ENCODE measurements at places on chromosomes 12 and 14.

DNA sequence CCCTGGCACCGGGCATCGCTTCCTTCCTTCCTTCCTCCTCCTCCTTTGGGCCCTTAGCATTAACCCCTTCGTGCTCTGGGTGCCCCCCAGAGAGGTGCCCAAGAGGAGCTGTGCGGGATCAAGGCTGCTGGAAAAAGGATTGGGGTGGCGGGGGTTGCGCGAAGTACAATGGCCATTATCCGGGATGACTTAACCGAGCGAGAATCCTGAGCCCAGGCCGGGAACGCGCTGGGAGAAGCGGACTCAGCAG lies 2.8 kb downstream of the DHH start:
- DNase-seq: no peak

DNA sequence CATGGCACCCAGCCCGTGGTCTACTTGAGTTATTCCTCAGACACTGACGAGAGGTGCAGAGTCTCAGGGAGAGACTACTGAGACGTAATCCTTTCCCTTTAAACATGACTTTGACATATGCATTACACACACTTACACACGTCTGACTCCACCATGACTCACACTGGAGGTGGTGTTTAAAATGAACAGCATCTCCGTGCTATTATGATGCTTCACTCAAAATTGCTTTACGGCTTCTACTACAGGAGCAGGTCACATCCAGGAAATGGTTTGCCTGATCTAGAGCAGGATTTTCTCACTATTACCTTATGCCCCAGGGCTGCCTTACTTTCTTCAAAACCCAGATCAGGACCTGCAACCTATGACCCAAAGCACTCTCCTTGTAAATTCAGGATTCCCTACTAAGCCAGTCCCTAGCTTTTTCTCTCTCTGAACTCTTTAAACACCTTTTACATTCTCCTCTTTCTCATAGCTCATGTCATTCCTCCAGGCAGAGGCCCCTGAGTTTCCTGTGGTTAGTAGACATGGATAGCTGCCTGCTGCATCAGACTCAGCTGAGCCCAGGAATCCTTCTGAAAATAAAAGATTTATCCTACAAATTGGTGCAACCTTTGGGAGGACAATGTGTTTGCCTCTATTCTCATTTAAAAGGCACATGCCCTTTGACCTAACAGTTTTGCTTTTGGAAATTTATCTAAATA lies 31.2 kb downstream of the TMCC3 start:
- no peak for DNase-seq

DNA sequence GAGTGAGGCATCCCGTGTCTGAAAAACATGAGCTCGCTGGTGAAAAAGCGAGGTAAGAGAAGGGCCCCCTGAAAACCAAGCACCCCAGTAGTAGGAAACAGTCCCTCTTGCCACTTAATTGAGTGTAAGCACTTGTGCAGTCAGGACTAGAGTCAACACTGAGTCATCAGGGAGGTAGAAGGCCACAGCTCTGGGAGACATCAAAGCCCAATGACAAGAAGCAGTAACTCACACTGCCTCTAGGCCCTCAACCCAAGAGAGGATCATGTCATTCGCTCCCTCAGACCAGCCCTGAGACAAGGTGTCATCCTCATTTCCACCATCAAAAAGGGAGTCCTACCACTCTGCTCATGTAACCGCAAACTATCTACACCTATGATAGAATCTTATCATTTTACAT lies 17.8 kb downstream of the POMT2 start:
- no peak for DNase-seq

GRCh38 chr12:69689638-69690037 lies 9.5 kb downstream of the BEST3 start:
- no peak for DNase-seq

DNA sequence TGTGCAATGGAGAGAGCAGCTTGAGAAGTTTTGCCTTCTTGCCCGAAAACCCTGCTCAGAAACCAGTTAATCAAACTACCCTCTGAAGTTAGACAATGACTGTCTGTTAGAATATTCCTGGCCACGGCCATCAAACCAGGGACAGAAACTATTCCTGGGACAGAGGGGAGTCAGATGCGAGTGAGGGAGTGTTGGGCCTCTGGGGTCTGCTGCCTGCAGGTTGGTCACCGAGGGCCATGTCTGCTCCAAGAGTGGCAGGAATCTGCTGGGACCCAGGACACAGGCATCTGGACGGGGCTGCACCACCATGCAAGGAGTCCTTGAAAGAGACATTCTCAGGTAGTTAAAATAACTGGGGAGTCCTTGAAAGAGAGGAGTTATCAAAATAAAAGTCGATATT lies 16.9 kb upstream of the EIF2B2 start:
- no peak for DNase-seq

DNA sequence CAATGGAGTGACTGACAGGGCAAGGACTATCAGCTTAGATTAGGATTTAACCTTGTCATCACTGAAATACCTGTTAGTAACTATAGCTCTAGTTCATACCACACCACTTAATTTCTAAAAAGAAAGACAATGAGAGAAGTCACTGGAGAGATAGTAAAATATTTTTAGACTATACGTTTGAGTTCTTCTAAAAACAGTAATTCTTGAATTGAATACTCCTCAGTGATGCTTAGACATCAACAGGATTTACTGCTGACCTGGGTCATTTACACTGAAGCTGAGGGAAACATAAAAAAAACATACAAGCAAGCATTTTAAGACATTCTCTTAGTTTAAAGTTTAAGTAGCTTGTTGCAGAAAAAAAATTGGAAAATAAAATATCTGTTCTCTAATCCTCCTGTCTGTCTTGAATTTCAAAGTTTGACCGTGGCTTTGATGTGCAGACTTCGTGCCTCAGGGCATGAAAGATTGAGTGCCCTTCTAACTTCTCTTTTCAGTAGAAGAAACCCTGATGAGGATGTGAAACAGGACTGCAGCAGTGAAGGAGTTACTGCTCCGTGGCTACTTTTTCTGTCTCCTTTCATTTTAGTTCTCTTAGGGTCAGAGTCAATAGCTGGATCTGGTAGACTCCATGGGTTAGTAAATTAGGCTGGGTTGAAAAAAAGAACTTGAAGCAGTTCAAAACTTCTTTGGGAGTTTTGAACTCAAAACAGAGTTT lies 172.2 kb downstream of the PTPRO start:
- DNase-seq: no peak
